Fibroblast of skin of right biceps (primary cell): ENCODE measurements at places on chromosomes 6 and 20.

- peak; percentile 26 for DNase-seq
Observed at GRCh38 chr6:43172104-43173007, 1.3 kb downstream of the SRF start.

DNA sequence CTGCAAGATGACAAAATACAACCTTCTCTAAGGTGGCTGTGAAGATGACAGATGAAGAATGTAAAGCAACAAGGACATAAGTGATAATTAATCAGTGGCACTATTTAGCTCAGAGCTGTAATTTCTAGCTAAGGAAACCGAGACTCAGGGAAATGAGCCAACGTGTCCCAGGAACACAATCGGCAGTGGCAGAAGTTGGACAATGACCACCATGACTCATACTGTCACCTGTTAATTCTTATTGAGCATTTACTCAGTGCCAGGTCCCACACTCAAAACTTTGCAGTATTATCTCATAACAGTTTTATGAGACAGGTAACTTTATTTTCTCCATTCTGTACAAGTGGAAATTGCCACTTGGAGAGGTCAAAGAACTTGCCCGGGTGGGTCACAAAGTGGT is 55.8 kb downstream of the LAMA4 start:
- DNase-seq, result no peak

GRCh38 chr6:27593200-27593818 is 120.4 kb upstream of the ZNF184 start:
- DNase-seq, result peak; percentile 1

DNA sequence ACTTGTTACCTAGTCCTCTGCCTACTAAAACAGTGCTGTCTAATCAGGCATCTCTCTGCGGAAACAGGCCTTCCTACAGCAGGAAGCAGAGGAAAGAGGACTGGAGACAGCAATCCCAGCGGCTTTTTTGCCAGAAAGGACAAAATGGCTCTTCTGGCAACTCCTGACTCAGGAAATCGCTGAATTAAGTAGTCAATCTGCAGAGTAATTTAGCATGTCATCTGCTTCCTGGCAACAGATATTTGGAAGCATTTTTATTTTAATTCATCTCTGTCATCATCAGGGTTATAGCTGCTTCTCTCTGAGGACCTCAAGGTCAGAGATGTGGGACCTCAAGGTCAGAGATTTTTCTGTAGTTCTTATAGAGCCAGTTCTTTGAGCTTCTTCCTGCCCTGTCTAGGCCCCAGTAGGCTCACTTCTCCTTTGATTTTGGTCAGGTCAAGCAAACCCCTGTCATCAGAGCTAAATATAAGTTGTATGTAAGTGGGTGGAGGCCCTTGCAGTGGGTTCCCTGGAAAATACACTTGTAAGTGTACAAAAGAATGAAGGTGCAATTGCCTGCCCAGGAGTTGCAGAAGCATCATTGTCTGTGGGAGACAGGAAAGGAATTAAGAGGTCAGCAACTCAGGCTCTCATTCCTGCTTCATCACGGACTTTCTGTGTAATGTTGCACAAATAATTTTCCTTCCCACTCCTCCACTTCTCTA is 229.4 kb downstream of the ALDH8A1 start:
- DNase-seq, result no peak

GRCh38 chr20:49591217-49591865 is 23.4 kb upstream of the PTGIS start:
- DNase-seq, result peak; percentile 28
